ENCODE measurements at places on chromosomes 7 and 10. TPM values are rescaled to one million over a fixed set of nuclear protein-coding genes. Genes with fewer than 3 reads are reported as not detected.

GRCh38 chr7:81404669-81405068, 365.2 kb downstream of the HGF start:
- no peak for DNase-seq

- no peak for DNase-seq
Measured at GRCh38 chr7:143973870-143974416, 19.3 kb downstream of the OR2F1 start.

DNA sequence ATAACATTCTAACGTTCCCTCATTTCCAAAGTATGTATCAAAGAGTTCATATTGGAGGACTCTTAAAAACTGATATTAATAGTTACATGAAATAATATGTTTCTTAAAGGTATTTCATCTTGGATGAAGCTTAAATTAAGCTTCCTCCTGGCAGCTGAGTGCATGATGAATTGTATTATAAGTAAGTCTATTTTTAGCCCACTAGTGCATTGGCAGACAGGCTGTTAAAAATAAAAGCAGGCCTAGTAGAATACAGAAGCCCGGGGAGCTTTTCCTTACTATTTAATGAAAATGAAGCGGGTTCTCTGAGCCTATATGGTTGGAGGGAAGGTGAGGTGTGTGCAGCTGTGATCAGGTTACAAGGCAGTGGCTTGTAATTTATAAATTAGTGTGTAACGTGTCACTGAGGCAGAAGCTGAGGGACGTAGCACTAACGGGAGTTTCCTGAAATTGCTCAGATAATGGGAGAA, 130.7 kb upstream of the KMT2E start:
- no peak for DNase-seq

The LLCFC1 gene
- total RNA-seq: not detected

GRCh38 chr7:138478499-138478908, 18.4 kb downstream of the TRIM24 start:
- no peak for DNase-seq

DNA sequence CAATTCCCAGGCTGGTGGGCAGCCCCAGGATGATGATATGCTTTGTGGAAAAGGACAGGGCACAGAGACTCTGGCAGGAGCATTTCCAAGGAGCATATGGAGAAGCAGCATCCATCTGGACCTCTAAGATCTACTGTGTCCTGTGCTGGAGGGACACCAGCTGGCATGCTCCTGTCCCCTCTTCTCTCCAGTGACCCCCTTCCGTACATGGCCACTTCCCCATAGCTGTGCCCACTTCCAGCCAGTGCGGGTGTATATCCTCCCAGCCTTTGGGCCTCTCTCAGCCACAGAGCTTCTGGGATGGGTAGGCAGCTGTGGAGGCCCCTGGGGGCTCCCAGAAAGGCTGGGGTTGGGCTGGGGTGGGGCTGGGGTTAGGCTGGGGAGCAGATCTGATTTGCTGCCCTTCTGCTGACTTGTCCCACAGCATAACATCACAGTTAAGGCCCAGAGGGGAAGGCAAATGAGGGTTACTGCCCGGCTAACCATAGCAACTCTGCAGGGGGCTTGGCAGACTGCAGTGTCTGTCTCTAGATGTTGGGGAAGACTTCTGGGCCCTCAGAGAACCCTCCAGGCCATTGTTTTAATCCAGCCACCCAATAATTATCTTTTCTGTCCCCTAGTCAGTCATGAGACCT, 6.3 kb downstream of the NPFFR1 start:
- DNase-seq: no peak

- DNase-seq: no peak
Measured at GRCh38 chr7:73612598-73613269, 11.6 kb downstream of the MLXIPL start.

The TFEC gene
- total RNA-seq: not detected

The RADIL gene
- not detected for total RNA-seq

- DNase-seq: no peak
Measured at GRCh38 chr7:157347217-157347904, 10.6 kb downstream of the DNAJB6 start.

DNA sequence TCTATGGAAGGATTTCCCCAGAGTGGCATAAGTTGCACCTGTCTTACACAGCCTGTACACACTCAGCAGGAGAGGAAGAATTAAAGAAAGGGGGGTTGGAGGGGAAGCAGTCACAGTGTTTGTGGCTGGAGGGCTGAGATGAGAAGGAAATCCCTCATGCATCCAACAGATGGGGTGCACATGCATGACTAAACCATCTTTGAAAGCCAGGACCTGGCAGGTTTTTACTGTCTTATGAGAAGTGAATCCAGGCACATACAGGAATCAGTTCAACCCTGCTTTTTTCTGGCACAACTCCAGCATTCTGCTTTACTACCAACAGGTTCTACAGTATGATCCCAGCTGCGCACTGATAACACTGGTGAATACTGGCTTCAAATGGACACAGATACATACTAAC, 107.7 kb downstream of the CACNA2D1 start:
- DNase-seq: no peak

The SYNPO2L gene
- not detected for total RNA-seq

- DNase-seq: no peak
Measured at GRCh38 chr7:151832656-151833055, 44.3 kb downstream of the PRKAG2 start.

The C10orf105 gene
- 0.33 TPM for total RNA-seq

DNA sequence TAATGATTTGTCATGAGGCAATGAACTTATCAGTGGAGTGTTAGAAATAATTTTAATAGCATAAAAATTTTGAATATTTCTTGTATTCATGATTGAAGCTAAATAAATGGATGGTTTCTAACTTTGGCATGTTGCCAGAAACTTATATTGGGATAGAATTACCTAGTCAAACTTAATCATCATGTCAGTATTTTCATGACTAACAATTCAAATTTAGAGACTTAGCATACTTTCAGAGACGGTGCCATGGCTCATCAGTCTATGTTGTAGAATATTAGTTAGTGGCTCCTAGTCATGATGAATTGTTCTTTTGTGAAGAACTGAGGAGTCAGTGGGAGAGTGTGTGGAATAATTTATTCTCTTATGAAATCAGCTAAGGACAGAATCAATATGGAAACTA, 599.6 kb upstream of the POT1 start:
- DNase-seq: no peak

- DNase-seq: no peak
Measured at GRCh38 chr10:1189166-1190051, 133.2 kb downstream of the WDR37 start.

The CCDC146 gene
- 13.4 TPM for total RNA-seq

DNA sequence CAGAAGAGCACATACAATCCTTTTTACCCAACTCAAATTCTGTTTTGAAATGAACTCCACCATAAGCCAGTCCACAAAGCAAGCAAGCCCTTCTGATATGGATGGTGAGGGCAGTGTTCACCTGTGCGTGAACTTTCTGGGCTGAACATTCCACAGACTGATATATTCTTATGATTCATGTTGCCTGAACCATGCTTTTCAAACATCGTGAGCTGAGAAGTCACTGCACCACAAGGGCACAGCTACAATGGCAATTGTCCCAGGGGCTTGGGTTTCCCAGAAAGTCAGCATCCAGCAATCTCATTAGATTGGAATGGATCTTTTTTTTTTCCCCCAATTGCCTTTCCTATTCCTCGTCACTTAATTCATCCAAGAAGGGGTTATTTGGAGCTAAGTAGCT, 86.9 kb upstream of the ZNF438 start:
- no peak for DNase-seq

- no peak for DNase-seq
Measured at GRCh38 chr10:1678084-1678483, 59.2 kb downstream of the ADARB2 start.

The SYCE1 gene
- total RNA-seq: not detected

GRCh38 chr7:32036557-32036956, 33.6 kb downstream of the PDE1C start:
- DNase-seq: no peak

DNA sequence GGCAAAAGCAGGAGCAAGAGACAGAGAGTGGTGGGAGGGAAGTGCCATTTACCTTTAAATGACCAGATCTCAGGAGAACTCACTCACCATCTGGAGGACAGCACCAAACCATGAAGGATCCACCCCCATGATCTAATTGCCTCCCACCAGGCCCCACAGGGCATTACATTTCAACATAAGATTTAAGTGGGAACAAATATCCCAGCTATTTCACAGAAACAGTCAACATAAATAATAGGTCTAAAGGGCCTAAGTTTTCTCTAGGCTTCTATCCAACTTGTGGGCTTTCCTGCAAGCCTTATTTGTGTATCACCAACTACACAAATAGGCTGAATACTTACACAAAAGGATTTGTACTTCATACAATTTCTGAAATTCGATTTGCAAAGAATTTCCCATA, 196.8 kb upstream of the POT1 start:
- DNase-seq: no peak

DNA sequence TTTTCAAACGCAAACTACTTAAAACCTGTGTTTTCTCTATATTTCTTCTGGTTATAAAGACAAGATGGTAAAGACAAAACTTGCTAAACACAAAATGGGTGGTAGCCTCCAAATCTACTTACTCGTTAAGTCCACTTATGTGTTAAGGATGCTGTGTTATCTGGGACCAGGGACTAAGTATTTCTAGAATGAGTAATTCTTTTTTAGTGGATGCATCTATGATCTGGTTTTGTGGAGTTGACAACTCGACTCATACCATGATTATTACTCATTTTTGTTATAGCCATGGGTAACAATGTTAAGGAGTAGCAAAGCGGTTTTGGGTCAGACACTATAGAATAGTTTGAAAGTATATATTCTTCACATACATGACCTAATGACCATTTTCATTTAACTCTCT, 239.5 kb upstream of the FOXP2 start:
- DNase-seq: no peak

- no peak for DNase-seq
Measured at GRCh38 chr10:71233482-71233892, 21.1 kb downstream of the UNC5B start.

DNA sequence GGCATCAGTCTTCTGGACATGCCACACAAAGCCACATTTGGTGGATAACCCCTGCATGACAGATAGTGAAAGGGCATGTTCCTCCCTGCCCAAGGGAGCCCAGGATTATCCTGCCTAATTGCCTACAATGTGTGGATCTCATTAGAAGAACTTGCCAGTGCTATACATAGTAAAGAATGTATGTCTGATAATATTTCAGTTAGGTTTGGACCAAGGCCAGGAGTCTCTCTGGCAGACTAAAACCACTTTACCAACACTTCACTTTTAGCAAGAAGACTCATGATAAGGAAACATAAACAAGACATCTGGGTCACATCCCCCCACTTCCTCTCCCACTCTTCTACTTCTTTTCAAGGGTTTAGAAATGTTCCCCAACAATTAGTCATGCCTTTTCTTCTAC, 196.7 kb downstream of the MTERF1 start:
- DNase-seq: no peak

The CCL24 gene
- not detected for total RNA-seq

The MYH16 gene
- total RNA-seq: not detected

The ABHD11 gene
- 12.3 TPM for total RNA-seq

DNA sequence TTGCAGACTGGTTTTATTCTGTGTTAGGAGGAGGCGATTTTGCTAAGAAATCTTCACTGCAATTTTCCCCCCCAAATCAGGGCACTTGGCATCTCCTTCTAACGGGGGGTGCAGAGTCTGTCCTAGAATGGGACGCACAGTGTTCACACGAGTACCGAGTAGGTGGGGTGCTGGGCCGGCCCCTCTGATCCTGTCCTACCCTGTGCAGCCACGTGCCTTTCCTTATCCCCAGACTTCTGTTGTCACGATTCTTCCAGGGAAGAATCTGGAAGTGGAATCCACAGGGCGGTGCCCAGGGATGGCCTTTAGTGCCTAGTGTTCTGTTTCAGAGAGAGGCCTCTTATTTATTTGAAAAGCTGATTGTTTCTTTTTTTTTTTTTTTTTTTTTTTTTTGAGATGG, 16.4 kb downstream of the CUX1 start:
- no peak for DNase-seq

- no peak for DNase-seq
Measured at GRCh38 chr10:22560096-22560912, 154.1 kb downstream of the PIP4K2A start.

DNA sequence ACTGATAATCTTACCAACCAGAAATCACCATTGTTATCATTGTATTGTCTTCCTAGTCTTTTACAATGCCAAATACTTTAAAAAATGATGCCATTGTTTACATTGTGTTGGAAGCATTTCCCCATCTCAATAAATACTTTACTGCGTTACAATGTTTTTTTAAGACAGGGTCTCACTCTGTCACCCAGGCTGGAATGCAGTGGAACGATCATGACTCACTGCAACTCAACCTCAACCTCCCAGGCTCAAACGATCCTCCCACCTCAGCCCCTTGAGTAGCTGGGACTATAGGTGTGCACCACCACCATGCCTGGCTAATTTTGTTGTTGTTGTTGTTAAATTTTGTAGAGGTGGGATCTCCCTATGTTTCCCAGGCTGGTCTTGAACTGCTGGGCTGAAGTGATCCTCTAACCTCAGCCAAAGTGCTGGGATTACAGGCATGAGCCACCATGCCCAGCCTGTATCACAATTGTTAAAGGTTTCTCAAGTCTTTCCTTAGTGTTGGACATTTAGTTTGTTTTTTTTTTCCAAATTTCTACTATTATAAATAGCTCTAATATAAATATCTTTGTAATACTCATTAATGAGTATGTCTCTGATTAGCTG, 13.5 kb downstream of the LRMDA start:
- no peak for DNase-seq

The PLXDC2 gene
- 0.22 TPM for total RNA-seq

The TET1 gene
- total RNA-seq: 1.4 TPM

DNA sequence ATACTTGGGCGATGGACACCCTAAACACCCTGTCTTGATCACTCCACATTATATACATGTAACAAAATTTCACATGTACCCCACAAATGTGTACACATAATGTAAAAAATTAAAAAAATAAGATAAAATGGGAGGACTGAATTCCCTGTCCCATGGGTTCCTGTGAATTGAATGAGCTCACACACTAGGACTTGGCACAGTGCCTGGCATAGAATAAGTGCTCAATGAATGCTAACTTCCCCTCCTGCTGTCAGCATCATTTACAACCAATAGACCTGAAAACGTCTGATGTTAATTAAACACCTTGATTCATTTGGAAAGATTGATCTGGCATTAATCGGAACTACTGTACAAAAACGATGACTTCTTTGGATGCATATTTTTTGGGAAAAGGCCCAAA, 117.3 kb upstream of the ZNF438 start:
- DNase-seq: no peak

DNA sequence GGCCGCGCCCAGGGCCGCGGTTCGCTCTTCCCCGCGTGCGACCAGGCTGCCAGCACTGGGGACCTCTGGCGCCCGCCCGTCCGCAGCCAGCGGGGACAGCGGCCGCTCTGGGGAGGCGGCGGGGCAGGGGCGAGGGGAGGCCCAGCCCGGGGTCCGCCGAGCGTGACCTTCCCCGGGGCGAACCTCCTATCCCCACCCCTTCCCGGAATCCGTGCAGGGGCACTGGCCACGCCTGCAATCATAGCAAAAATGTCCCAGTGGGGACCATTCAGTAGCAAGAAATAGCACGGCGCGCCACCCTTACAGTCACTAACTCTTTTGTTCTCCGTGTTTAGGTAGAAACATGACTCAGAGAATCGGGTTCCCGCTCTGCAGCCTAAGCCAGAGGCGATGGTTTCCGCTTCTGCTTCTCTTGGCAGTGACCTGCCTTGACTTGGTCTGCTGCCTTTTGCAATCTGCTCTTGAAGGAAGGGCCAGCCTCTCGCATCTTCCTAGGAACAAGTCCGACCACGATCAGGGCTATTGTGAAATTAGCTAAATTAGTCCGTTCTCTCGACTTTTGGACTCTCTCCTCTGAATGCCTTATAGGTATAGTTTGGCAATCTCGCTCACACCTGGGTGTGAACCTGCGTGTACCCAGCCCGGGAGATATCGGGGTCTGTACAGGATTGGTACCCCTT, 79.3 kb upstream of the ACBD5 start:
- DNase-seq: no peak

All from CD8-positive, alpha-beta T cell (primary cell).